Type B pancreatic cell (in vitro differentiated cells): ENCODE measurements at places on chromosomes 12 and 14. TPM values are rescaled to one million over a fixed set of nuclear protein-coding genes. Genes with fewer than 3 reads are reported as not detected.

GRCh38 chr12:112308652-112309051 lies 73.6 kb downstream of the HECTD4 start:
- H3K27me3 ChIP-seq = no peaks in the 10 kb centered on the region
- no peak for DNase-seq
- H3K27ac ChIP-seq = no peak overlapping the region
- peaks cover 22% of the 10 kb centered on the region for H3K36me3 ChIP-seq
- H3K4me3 ChIP-seq = no peak overlapping the region

DNA sequence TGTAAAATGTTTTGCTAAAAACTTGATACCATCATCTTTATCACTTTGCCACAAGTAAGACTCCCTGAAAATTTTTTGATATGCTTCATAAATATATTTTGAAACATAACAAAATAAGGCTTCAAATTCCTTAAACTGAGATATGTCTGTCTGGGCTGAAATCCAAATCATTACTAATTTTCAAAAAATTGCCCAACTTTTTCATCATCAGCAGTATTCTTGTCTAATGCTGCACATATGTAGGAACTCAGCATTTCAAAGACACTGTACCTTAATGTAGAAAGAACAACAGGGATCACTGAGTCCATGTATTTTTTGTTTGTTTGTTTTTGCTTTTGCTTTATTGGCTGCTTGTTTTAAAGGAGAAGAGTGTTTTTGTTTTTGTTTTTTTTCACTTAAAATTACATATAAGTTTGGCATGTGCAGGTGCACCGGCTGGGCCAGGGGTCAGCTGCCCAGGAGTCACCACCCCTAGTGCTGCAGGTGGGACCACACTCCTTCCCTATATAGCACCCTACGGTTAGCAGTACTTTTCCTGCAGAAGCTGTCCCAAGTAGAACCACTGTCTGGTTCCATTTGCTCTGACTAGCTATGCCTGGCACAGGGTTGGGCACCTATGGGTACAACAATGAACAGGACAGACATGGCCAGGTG lies 231.2 kb downstream of the PIK3C2G start:
- no peak overlapping the region for H3K4me3 ChIP-seq
- no peak for DNase-seq
- peaks cover 13% of the 10 kb centered on the region for H3K36me3 ChIP-seq
- no peak overlapping the region for H3K27ac ChIP-seq

DNA sequence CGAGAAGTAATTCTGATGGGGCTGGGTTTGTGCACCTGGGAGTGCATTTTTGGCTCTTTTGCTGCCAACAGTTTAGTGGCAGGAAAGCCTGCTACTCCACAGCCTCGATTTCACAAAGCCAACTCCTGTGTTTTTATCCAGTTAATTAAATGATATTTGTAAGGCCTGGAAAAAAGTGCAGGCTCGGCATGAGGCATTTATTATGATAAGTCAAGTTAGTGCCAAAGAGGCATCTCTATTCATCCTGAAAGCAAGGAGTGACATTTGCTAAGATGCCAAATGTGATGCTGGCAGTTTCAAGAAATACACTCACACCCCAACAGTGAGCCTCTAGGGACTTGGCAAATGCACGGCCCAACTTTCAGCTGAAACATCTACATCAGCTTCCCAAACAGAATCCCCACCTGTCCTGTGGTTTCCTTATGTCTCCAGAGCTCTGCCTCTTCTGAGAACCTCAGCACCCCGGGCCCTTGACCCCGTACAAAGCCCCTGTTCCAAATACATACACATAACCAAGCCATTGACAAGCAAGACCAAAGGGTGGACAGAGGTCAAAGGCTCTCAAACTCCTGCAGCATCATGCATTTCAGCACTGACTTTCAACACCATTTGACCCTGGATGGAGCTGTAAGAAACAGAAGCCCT lies 955.1 kb upstream of the TMEM132C start:
- no peak for DNase-seq
- H3K4me1 ChIP-seq = no peaks in the 10 kb centered on the region
- no peak overlapping the region for H3K27ac ChIP-seq
- H3K4me3 ChIP-seq = no peak overlapping the region
- no peaks in the 10 kb centered on the region for H3K36me3 ChIP-seq
- H3K27me3 ChIP-seq = peaks cover 6% of the 10 kb centered on the region

DNA sequence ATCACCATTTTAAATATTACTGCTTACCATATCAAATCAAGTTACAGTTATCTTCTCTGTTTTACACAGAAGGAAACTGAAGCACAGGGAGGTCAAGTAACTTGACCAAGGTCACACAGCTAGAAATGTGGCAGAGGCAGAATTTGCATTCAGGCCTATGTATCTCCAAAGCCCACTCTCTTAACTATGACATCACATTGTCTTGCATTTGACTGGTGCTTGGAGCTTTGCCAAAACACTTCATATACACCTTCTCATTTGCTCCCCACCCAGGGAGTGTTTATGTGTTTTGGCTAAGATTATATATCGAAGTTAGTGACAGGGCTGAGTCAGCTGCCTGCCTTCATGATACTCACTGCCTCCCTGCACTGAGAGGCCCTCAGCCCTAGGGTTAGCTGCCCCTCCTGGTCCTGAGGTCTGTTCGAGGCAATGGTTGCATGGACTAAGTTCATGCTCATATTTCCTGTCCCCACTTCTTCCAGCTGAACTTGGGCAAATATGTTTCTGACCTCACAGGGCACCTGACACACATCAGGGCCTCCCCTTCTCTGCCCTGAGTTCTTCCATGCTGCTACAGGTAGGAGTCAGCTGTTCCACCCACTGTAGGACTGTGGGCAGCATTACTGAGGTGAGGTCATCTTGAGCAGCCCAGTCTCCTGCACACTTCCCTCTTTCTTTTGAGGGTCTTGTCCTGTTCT lies 1.8 kb downstream of the GALNT6 start:
- H3K36me3 ChIP-seq = no peaks in the 10 kb centered on the region
- peaks cover 33% of the 10 kb centered on the region for H3K27me3 ChIP-seq
- DNase-seq = no peak
- H3K4me1 ChIP-seq = peaks cover 24% of the 10 kb centered on the region
- peak overlapping the region; percentile 48 for H3K4me3 ChIP-seq
- H3K27ac ChIP-seq = peak overlapping the region; percentile 98

DNA sequence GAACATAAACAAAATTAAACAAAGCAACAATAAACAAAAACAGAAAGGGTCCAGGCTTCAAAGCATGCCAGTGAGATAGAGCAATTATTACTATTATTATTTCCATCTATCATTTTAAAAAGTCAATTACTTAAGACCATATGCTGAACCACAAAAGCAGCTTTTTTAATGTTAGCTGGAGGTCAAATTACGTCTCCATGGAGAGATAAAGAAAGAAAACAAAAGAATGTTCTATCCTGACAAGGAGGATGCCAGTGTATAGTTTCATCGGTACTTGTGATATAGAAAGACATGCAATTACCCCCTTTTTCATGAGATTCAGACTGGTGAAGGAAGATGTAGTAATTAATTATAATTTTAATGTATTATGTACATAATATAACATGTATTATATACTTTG lies 81.6 kb upstream of the DCN start:
- H3K4me1 ChIP-seq = peaks cover 10% of the 10 kb centered on the region
- DNase-seq = no peak
- no peak overlapping the region for H3K27ac ChIP-seq
- no peak overlapping the region for H3K4me3 ChIP-seq
- no peaks in the 10 kb centered on the region for H3K27me3 ChIP-seq

- DNase-seq = no peak
- H3K27me3 ChIP-seq = no peaks in the 10 kb centered on the region
- H3K4me1 ChIP-seq = no peaks in the 10 kb centered on the region
- peaks cover 15% of the 10 kb centered on the region for H3K36me3 ChIP-seq
- no peak overlapping the region for H3K4me3 ChIP-seq
These were observed 263.4 kb downstream of the CCDC91 start for GRCh38 chr12:28453686-28454085.

DNA sequence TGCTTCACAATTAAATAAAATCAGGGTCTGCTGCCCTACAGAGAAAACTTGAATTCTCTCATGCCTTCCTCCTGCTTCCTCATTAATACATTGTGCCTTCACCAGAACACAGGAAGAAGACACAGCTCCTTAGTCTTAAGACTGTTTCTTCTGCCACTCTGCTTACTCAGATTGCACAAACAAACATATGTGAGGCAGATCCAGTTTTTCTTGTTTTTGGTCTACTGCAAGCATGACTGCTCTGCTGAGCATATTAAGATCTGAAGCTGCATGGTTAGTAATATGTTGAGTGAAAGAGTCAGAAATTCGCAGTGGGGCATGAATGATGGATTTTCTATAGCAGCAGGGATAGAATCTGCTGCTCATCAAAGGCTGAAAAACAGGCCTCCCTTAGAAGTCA lies 321.1 kb upstream of the STXBP6 start:
- peak overlapping the region; percentile 36 for H3K27ac ChIP-seq
- no peaks in the 10 kb centered on the region for H3K36me3 ChIP-seq
- no peaks in the 10 kb centered on the region for H3K27me3 ChIP-seq
- peak overlapping the region; percentile 4 for H3K4me3 ChIP-seq

- peaks cover 12% of the 10 kb centered on the region for H3K36me3 ChIP-seq
- DNase-seq = no peak
- H3K4me3 ChIP-seq = no peak overlapping the region
- peaks cover 3% of the 10 kb centered on the region for H3K27me3 ChIP-seq
- H3K4me1 ChIP-seq = peaks cover 8% of the 10 kb centered on the region
These were observed 35.8 kb downstream of the FLVCR2 start for GRCh38 chr14:75614179-75614578.

DNA sequence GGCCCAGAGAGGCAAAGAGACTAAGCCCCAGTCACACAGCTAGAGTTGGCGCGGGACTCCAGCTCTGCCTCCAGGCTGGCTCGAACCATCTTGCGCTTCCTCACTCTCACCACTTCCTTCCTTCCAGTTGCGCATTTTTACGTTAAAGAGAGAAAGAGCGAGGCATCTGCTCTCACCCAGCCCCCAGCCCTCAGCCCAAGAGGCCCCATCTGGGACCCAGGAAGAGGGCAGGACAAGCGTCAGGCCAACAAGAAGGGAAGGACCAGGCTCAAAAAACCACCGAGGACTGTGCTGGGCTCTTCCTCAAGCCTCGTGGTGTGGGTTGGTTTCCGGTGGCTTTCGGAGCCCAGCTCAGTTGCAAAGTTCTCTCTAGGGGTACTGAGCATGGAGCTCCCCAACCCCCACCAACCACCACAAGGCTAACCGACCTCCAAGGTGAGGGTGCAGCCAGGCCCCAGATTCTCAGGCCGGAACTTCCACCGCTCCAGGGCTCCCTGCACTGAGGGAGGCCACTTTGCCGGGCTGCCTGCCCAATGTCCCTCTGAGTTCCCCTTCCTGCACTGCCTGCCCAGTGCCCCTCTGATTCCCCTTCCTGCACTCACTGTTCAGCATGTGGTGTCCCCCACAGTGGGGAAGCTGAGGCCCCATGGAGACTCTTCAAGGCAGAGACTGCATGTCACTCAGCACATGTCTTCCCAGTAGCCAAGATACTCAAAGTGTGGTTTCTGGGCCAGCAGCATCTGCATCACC lies 35.9 kb downstream of the TESC start:
- H3K27ac ChIP-seq = peak overlapping the region; percentile 86
- no peaks in the 10 kb centered on the region for H3K36me3 ChIP-seq
- no peak overlapping the region for H3K4me3 ChIP-seq
- peaks cover 25% of the 10 kb centered on the region for H3K4me1 ChIP-seq
- peaks cover 11% of the 10 kb centered on the region for H3K27me3 ChIP-seq

GRCh38 chr12:120199595-120200306 lies 1.2 kb downstream of the RPLP0 start:
- DNase-seq = no peak
- peak overlapping the region; percentile 97 for H3K4me3 ChIP-seq
- peaks cover 15% of the 10 kb centered on the region for H3K4me1 ChIP-seq
- H3K36me3 ChIP-seq = peaks cover 28% of the 10 kb centered on the region

DNA sequence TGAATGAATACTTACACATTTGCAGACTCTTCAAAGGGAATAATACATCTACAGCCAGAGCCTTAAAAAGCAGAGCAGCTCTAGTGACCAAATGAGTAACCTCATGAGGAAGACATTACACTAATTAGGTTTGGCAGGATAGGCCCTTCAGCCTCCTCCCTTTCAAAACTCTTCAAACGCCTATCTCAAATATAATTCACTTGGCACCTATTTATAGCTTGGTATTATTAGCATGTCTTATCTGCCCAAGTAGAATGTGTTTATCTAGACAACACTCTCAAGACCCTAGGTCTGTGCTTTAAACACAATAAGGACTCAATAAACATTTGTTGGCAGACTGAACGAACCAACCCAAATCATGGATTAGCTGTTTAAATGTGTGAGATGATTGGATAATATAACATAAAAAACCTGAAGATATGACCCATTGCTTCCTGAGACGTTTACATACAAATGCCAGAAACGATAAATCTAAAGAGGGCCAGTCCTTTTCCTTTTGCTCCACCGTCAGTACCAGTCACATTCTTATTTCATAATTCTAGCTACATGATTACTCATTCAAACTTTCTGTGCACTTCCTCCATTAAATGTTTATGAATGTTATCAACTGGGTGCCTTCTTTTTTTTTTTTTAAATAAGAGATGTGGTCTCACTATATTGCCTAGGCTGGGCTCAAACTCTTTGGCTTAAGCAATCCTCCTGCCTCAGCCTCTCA lies 123.3 kb downstream of the CEP83 start:
- no peaks in the 10 kb centered on the region for H3K4me1 ChIP-seq
- no peak overlapping the region for H3K4me3 ChIP-seq
- no peak for DNase-seq

DNA sequence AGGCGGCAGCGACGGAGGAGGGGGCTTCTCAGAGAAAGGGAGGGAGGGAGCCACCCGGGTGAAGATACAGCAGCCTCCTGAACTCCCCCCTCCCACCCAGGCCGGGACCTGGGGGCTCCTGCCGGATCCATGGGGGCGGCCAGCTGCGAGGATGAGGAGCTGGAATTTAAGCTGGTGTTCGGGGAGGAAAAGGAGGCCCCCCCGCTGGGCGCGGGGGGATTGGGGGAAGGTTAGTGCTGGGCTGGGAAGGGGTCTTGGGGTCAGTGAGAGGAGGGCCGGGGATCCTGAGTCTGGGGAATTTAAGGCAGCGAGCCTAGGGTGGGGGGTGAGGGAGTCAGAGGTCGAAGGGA lies 203 bp downstream of the NFATC4 start:
- DNase-seq = peak; percentile 78
- peak overlapping the region; percentile 95 for H3K4me3 ChIP-seq
- H3K36me3 ChIP-seq = no peaks in the 10 kb centered on the region
- H3K27ac ChIP-seq = peak overlapping the region; percentile 99
- peaks cover 19% of the 10 kb centered on the region for H3K4me1 ChIP-seq

DNA sequence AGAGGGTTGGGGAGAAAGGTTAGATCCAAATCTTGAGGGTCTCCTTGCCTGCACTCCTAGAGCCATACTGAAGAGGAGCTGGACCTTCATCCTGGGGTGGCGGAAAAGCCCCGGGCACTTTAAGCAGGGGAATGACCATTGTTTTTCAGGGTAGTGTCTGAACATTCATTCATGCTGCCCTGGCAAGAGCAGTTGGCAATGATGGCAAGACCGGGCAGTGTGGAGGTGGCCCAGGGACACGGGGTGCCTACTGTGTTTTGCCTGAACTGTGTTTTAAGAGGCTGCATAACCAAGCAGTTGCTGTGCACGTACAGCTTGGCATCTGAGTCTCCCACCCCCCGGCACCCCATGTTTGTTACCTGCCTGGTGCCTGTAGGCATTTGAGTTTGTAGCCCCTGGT lies 14.7 kb downstream of the TPCN1 start:
- peak overlapping the region; percentile 51 for H3K27ac ChIP-seq
- no peak for DNase-seq
- H3K36me3 ChIP-seq = peaks cover 25% of the 10 kb centered on the region
- peaks cover 47% of the 10 kb centered on the region for H3K4me1 ChIP-seq

NTF3 gene
- 13.0 and 16.7 TPM in 2 replicates for total RNA-seq

CCER1 gene
- total RNA-seq = not detected in 2 replicates

ADGRD1 gene
- total RNA-seq = 2.6 and 11.0 TPM in 2 replicates

TAS2R30 gene
- 1.3 and 2.3 TPM in 2 replicates for total RNA-seq

DPPA3 gene
- not detected in 2 replicates for total RNA-seq
